ENCODE measurements at places on chromosomes 16 and 17. TPM values are rescaled to one million over a fixed set of nuclear protein-coding genes. Genes with fewer than 3 reads are reported as not detected.

PAGR1 gene
- total RNA-seq = 56.6 TPM

SMTNL2 gene
- 6.8 TPM for total RNA-seq

ERBB2 gene
- total RNA-seq = 27.9 TPM

TUFM gene
- total RNA-seq = 62.6 TPM

CTNS gene
- 13.5 TPM for total RNA-seq

C16orf96 gene
- 0.26 TPM for total RNA-seq

BEAN1 gene
- not detected for total RNA-seq

KRT34 gene
- 0.28 TPM for total RNA-seq

PHOSPHO1 gene
- 0.40 TPM for total RNA-seq

DCAF7 gene
- total RNA-seq = 5.6 TPM

ESRP2 gene
- total RNA-seq = 5.3 TPM

FOXJ1 gene
- total RNA-seq = 14.0 TPM
